Dermis blood vessel endothelial cell (primary cell): ENCODE measurements at places on chromosomes 4 and X.

DNA sequence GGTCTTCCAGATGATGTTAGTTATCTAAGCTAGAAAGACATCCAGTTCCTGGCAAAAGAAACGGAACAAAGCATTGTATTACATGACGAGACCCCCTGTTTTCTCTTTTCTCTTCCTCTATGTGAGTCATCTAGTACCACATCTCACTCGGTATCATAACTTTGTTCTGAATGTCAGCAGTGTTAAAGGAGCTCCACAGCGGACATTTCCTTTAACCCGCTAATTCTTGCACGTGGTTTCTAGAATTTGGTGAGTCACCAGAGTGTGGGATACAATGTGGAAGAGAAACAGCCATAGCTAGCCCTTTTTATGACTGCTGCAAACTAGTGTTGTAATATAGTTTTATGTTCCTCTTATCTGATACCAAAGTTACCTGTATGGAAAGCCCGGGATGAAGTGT is 243.7 kb downstream of the TENM3 start:
- DNase-seq, result no peak

GRCh38 chr4:148515248-148515647 is 73.0 kb upstream of the NR3C2 start:
- DNase-seq, result peak; percentile 97

GRCh38 chr4:16516796-16517439 is 290.6 kb upstream of the TAPT1 start:
- peak; percentile 87 for DNase-seq

DNA sequence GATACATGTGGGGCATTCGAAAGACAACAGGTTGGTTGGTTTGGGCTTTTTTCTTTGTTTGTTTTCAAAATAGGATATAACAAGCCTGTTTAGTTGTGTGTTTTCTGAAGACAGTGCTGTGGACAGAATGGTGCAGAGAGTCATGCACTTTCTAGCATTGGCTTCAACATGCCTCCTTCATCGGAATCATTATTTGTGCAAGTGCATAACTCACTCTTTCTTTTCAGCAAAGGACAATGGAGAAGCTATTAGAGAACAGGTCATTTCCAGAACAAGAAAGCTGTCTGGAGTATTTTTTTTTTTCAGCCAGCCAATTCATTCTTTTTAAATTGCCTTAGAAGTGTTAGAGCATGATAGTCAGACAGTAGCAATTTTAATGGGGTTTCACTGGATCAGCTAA is 225.8 kb downstream of the STK32B start:
- DNase-seq, result no peak

- no peak for DNase-seq
Observed at GRCh38 chrX:148755111-148755510, 254.7 kb downstream of the AFF2 start.

DNA sequence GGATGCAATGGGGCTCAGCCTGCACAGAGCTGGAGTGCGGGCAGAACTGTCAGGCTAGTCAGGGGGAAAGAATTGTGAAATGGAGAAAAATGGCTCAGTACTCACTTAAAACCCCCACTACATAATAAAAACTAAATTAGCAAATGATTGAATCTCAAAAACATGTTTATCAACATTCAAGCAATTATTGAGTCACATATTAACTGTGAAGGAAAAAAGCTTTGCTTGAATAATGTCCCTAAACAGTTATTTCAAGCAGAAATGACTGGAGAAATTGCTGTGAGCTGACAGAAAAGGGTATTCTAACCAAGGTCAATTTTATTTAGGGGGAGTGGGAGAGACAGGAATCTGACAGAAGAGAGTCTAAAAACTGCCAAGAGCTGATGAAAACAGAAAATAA is 37.4 kb downstream of the GPC3 start:
- DNase-seq, result no peak

- DNase-seq, result no peak
Observed at GRCh38 chrX:9784332-9784731, 1.9 kb upstream of the SHROOM2 start.

DNA sequence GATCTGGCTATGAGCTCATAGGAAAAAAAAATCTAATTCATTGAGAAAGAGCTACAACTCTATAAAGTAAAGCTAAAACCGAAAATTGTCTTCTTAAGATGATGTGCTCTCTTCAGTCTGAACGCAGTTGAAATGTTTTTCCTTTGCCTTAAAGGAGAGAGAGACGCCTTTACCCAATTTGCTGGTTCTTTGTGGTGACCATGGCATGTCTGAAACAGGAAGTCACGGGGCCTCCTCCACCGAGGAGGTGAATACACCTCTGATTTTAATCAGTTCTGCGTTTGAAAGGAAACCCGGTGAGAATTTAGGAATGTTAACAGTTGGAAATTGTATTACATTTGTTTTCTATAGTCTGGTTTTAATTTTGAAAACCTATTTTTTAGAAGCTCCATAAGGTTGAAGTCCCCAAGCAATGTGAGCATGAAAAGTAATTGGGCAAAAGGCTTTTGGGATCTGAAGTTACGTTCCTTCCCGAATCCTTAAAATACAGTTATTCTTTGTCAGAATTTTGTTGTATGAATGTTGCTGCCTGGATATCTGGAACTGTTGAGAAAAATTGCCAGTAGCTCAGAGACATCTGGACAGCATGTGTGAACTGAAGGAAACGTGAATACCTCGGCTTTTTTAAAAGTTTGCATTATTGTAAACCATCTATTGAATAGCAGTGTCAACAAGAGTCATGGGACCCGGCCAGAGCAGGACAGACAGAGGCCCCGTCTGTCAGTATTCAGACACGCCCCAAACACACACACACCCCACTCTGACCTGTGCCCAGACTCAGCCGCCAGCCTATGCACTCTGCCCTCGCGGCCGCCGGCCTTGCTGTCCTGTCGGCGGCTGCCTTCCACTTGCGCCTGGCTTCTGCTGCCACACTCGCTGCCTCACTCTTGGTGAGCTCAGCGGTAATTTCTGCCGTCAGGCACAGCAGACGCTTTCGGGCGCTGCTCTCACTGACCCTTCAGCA is 9.9 kb downstream of the PIGG start:
- DNase-seq, result no peak

GRCh38 chr4:59956366-59956765 is 1243.8 kb upstream of the ADGRL3 start:
- DNase-seq, result no peak

- DNase-seq, result peak; percentile 98
Observed at GRCh38 chr4:54941994-54942552, 183.3 kb downstream of the KDR start.

DNA sequence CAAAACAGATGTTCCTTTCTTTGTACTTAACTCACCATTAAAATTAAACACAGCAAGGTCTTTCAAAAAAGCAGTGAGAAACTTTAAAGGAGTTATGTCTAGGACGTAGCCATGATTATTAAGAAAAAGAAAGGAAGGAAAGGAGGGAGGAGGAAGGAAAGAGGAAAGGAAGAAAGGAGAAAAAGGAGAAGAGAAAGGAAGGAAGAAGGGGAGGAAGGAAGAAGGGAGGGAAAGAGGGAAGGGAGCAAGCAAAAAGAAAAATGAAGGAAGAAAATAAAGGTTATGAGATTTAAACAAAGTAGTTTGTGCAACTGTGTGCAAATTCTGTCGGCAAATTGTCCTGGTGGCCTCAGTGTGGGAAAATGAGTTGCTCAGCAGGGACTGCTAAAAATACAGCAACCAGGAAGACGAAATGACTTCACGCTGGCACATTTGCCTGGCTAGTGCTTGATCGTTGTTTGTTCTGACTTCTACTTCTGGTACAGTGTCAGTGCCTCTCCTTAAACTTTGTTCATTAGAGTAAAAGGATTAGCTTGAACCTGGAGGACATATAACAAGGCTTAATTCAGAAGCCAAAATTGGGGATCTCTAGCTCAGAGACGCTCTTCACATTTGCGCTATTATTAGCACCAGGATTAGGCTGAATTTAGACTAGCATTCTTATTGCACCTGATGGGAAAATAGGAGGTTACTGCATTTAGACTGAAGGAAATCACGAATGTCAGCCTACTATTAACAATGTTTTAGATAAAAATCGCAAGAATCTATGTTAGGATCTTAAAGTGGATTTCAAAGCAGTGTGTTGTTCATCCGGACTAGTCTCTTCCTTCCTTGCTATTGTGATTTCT is 81.2 kb downstream of the DCK start:
- peak; percentile 13 for DNase-seq

DNA sequence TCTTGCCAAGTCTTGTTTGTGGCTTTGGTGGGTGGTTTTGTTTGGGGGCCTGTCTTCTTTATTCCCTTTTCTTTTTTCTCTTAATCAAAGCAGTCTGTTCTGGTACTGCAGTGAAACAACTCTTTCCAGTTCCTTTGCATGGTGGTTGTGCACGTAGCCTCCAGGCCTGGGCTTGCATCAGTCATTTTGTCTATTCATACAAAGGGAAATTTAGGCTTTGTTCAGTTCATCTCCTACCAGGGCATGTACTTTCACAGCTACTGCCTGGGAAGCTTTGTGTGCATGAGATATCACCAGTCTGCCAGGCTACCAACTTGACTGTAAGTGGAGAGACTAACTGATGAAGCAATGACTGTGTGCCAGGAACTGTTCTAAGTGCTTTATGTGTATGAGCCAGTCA is 8.5 kb downstream of the TRIM2 start:
- no peak for DNase-seq

DNA sequence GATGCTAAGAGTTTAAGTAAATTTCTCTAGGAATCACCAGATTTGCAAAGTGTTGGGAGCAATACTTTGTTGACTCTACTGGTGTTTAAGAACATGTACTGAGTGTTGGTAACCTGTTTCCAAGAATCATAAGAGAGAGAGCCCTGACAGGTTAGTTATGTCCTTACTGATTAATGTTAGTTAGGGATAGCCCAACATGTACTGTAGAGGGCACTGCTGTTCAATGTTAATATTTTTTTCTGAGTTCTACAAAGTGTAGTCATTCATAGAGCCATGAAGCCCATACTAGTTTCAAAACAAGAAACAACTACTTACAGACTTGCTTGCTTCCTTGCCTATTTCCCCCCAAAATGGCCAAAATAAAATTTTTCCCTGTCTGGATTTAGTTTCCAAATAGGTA is 11.9 kb downstream of the TMPRSS11D start:
- peak; percentile 68 for DNase-seq

DNA sequence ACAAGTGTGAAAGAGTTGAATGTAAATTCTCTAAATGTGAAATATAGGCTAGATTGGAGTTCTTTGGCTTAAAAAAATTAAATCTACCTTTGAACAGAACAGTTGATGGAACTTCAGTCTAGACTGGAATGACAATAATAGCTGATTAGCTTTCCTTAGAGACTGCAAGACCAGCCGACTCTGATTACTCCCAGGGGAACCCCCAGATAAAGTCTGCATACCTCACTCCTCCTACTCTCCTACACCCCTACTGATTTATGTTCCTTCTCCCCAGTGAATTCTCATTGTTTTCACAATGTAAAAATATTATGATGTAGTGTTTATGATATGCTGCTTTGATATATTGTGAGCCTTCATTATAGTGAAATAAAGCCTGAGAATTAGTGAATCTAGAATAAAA is 241.3 kb downstream of the CFAP299 start:
- DNase-seq, result no peak

DNA sequence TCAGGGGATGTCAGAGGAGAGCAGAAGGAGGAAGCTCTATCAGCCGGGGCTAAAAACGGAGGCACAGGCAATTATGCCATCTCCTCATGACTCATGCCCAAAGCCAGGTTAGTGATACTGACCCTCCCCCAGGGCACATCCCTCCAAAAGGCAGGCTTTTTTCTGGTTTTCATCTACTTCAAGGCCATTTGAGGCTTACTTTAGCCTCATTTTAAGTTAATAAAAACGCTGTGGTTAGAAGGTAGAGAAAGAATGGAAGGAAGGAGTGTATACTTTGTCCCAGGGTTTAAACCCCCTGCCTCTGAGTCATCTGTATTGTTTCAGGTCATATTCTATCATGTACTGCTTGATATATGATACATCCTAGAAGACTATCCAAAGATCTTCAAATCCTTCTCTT is 89.7 kb upstream of the NDP start:
- no peak for DNase-seq

- DNase-seq, result no peak
Observed at GRCh38 chr4:147581606-147582350, 35.4 kb upstream of the TMEM184C start.

- peak; percentile 64 for DNase-seq
Observed at GRCh38 chrX:1537031-1537715, at the start of gene P2RY8. P2RY8 (minus strand) TSS chrX:1537185; CDS start chrX:1466558, 70,627 bp downstream.

DNA sequence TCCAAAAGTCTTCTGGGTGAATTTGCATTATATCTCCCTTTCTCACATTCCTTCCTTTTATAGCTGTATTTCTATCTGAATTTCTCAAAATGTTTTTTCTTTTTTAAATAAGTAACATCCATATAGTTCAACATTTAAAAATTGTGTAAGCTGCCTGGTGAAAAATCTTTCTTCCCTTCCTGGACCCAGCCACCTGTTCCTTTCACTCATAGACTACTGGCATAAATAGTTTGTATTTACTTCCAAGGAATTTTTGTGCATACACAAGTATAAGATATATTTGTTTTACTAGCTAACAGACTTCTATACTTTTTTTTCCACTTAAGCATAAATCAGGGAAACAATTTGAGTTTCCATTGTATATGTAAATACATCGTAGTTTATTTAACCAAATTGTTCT is 35.7 kb downstream of the PACRGL start:
- DNase-seq, result no peak

GRCh38 chr4:41178372-41179370 is 35.7 kb downstream of the APBB2 start:
- DNase-seq, result peak; percentile 57

GRCh38 chrX:121598356-121598755 is 550.9 kb downstream of the GLUD2 start:
- DNase-seq, result no peak

DNA sequence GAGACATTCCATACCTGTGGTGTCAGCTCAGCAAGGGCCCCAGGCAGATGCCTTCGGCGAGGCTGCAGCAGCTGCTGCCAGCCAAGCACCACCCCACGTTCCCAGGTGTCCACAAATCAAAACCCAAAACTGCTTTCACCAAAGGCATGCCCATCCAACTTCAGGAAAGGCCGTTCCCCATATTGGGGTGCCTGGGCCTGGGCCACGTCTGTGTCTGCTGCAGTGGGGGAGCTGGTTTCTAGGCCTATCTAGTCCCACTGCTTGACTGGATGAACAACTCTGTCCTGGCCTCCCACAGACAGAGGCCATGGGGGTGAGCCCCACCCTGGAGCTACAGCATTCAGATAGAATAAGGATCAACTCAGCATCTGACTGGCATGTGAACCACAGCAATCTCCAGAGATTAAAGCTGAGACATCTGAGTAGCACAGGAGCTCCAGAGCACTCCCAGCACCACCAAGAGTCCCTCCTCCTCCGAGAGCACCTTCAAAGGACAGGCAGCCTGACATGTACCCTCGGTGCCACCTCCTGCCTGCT is 37.0 kb downstream of the NAT8L start:
- DNase-seq, result no peak
